ENCODE measurements at places on chromosomes 3 and 15.

DNA sequence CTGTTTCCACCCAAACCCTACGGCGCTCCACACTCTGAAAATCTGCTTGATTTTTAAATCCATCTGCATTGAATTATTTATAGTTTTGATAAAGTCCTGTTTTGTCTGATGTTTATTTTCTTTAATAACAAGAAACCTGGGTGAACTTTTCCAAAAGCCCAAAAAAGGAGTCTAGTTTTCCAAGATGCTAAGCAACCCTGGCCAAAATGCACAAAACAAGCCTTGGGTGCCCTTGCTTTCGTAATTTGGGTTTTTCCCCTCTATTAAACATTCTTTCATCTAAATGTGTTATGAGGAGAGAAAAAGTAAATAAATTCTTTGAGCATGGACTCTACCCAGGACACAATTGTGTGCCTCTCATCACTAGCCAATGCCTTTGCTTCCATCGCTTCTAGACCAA lies 468.9 kb downstream of the MCTP2 start:
- no peak for DNase-seq

DNA sequence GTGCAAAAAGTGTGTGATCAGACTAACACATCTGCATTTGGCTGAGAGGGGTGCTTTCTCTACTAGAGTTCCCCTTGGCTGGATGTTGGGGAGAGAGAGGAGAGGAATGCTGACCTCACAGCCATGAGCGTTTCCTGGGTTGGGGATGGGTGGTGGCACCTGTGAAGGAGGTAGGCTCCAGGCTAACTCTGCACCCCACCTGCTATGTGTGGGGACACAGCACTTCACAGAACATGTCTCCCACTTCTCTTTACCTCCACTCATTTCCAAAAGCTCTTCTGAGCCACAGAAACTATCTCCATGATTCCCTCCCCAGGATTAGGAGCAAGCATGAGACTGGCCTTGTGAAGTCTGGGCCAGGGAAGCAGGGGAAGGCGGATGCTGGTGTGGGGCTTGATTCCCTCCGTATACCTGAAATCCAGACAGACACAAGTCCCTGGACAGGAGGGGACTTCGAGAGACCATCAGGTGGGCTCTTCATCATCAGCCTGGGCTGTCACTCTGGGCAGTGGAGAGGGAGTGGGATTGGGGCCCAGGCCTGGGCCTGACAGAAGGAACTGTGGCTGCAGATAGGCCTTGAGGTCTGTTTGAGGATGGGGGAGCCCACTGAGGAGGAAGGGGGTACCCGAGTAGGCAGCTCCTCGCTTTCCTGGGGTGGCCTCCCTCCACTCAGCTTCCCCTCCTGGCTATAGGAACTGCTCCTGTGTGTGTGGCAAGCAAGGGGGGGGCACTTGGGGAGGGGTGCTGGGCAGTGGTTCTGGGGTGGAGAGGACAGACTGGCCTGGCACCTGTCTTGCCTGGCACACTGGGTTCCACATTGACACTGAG lies 40.7 kb downstream of the FEM1B start:
- DNase-seq = no peak

- no peak for DNase-seq
These were observed 352.6 kb upstream of the TGFBR2 start for GRCh38 chr3:30253832-30254231.

GRCh38 chr3:11764931-11765363 lies 81.7 kb downstream of the TAMM41 start:
- peak; percentile 48 for DNase-seq

DNA sequence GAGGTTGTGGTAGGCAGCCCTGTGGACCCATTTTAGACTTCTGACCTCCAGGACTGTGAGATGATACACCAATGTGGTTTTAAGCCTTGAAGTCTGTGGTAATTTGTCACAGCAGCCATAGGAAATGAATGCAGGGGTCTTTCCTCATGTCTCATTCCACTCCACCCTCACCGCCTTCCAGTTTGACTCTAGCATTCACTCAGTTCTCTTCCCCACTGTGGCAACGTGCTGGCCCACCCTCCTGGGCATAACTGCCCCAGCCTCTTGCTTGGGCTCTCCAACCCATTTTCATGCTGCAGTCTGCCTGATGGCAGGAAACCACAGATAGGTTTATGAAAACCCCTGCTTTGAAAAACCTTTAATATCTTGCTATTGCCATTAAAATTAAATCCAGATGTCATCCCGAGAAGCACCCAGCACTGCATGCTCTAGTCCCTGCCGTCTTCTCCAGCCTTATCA lies 7.3 kb upstream of the TRNT1 start:
- DNase-seq = no peak

- no peak for DNase-seq
These were observed 233.9 kb downstream of the BBX start for GRCh38 chr3:107756649-107757048.

DNA sequence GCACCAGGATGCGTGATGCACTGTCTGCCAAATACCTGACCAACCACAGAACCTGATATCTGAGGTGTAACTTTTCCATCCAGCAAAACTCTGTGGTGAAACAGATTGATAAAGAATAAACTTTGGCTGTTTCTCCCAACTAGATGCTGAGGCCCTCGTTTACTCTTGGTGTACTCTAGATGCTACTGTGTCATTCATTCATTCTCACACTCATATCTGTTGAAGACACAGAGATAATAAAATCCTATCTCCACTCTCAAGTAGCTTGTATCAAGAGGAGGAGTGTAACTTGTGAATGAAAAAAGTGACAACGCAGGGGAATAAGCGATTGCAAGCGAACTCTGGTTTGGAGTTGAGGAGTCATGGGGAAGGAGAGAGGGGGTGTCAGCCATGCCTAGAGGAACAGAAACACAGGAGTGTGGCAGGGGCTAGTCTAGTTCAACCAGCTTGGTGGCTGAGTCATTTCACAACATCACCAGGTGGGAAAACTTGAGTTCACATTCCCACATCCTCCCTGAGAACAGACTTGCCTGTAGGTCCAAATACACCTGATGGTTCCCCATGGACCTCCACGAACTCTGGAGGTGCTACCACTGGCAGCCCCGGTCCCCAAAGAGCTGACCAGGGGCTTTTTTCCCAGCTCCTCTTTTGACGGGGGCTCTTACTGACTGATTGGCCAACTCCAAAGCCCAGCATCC lies 73.3 kb upstream of the SNRK start:
- DNase-seq = no peak

GRCh38 chr15:95302206-95302605 lies 1028.3 kb upstream of the NR2F2 start:
- no peak for DNase-seq

GRCh38 chr3:113297287-113297686 lies 85.9 kb downstream of the BOC start:
- no peak for DNase-seq

DNA sequence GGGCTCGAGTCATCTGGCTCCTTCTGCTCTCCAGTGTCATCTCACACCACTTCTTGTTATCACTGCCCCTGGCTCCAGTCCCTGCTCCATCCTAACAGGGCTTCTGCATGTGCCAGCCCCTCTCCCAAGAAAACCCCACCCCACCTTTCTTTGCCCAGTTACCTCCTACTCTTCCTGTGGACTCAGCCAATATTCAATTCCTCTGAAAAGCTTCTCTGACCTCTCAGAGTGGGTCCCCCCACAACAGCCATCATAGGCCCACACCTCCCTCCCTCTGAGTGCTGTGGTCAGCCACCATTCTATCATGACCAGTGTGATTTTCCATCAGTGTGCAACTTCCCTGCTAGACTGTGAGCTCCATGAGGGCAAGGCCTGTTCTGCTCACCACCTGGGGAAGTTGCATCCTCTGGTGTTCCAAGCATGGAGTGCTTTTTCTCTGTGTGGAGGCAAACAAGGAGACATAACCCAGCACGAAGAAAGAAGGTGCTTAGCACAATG lies 71.6 kb downstream of the ADCY5 start:
- DNase-seq = no peak

GRCh38 chr3:151203051-151203420 lies at the start of gene GPR171:
GPR171 (minus strand) TSS chr3:151203216; CDS start chr3:151199386, 3,830 bp downstream.
- no peak for DNase-seq

GRCh38 chr3:25288413-25288812 lies 139.7 kb upstream of the RARB start:
- no peak for DNase-seq

- DNase-seq = no peak
These were observed 115.5 kb downstream of the ADCY5 start for GRCh38 chr3:123333401-123333800.

GRCh38 chr3:177150970-177151627 lies 46.2 kb downstream of the TBL1XR1 start:
- peak; percentile 76 for DNase-seq

GRCh38 chr15:37933666-37934065 lies 774 bp upstream of the TMCO5A start:
- no peak for DNase-seq

GRCh38 chr3:46196261-46196957 lies 11.7 kb downstream of the CCR1 start:
- DNase-seq = no peak

DNA sequence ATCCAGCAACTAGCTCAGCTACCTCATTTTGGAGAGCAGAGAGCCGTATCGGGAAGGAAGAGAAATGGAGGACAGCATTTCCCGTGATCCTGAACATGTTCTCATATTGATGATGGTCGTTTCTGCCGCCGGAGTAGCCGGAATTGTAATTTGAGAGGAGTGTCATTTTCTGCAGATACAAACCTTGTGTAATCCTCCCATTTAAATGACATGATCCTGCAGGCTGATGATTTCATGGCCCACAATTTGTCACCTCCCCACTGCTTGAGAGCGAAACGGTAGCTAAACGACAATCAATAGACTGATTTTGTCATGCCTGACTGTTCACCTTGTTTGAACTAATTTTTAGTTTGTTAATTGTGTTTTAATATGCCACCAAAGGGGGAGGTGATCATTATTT lies 126.5 kb upstream of the CNTN6 start:
- DNase-seq = no peak

DNA sequence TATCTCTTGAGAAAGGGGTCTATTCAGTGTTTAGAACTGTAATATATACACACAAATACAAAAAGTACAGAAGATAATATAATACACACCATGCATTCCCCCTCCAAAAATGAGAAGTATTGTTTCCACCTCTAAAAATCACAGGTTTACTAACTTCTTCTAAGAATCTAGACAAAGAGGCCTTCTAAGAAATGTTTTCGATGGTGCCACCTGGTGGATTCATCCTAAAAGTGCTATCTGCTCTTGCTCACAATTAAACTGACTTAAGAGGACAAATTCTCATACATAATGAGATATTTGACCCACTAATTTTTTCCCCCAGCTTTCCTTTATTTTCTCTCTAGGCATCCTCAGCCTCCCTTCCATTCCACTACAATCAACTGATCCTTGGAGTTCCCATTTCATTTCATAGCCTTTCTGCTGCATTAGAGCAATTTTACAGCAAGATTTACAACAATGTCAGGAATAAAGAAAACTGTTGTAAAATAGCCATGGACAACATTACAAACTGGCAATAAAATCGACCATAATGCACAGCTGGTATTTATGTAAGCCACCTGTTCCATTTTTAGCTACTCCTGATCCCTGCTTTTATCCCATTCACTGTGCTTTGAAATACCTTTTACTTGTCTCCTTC lies 124.6 kb downstream of the ARRDC4 start:
- peak; percentile 56 for DNase-seq

DNA sequence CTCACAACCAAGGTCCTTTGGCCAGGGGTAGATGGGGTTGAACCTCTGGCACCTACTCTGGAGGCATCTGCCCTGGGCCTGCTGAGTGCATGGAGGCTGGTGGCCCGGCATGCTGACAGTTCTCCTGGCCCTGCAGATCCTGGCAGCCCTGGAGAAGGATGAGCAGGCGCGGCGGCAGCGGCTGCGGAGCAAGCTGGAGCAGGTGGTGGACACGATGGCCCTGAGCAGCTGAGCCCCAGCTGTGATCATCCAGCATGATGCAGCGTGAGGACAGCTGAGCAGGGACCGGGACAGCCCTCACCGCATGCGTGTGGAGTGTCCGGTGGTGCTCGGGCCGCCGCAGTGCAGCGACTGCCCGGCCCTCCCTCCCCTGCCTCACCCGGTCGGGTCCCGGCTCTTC lies 50.9 kb downstream of the PLXNA1 start:
- no peak for DNase-seq

DNA sequence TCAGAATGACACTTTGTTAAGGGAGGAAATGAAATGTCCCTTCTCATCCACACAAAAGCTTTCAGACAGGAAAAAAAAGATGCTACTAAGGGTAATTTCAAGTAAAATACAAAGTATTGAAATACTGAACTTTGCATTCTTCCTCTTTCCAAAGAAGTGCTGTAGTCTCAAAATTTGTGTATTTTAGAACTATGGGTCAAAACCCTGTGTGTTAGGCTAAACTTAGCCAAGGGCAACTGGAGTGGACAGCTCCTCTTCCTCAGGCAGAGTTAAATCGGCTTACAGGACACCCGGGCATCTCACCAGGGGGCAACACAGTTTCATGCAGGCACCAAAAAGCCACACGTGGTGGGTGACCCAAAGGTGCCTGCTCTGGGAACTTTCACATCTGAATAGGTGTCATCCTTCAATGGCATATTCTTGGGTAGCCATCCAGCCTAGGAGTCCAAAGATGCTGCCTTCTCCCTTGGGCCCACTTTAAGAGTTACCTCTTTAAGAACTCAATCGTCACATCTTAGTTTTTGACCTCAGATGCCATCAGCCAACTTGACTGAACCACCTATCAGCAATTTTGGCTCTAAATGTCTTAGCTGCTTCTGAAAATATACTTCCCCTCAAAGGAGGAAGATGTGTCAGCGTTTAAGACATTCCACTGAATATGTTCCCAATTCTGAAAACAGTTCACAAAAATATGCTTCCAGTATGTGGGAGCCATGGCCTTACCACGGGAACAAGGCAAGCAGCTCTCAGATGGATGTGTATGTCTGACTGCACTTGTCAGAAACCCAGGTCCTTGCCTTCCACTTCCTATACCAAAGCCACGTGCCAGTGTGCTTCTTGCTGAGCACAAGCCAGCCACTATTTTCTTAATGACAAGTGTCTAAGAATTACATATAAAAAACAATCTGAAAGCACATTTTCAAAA lies 32.2 kb upstream of the MUC13 start:
- DNase-seq = no peak

GRCh38 chr3:192835818-192836815 lies 81.5 kb downstream of the MB21D2 start:
- peak; percentile 83 for DNase-seq

DNA sequence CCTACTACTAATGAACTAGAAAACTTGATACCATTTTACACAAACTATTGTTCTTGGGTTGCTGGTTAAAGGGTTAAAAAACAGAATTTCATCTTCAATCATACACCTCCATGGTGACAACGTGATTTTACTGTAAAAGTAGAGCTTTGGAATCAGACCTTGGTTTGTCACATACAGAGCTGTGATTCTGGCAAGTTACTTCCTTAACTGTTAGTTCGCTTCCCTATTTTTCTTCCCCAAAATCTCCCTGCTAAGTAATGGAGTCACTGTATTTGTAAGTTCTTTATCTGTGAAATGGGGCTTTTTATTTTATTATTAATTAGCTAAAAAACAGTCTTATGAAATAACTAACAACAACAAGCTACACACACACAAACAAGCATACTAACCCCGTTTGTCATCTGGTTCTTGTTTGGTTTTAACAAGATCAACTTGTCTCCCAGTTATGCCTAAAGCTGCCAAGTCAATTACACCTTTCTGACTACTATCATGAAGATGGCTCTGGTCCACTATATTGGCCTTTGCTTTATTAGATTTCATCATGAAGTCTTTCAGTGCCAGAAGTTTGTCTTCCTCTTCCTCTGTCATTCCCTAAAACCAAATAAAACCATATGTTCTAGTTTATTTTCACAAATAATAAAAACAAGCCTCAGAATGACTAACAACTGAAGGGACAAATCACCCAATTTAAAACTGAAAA lies 38.6 kb downstream of the PIK3R4 start:
- DNase-seq = no peak

Measured in ACHN (cell line).